ENCODE measurements at places on chromosomes 7 and 10.

DNA sequence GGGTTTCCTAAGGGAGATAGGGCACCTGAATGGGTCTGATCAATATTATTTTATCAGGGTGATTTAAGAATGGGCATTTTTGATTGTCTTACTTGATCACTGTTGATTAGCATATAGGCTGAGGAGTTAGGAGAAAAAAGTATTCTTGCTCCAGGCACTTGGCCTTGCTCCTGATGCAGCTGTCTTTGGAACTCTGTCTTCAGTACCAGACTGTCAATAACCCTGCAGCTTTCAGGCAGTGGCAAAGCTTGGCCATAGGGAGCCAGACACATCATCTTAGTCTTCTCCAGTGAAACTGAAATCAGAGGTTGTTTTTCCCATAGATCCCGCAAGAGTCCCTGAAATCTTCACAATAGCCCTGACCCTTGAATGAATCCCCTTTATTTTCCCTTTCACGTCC lies 47.2 kb downstream of the EXOC4 start:
- no peak for DNase-seq

GRCh38 chr7:155813546-155814315 lies 1.5 kb upstream of the SHH start:
- DNase-seq: no peak

DNA sequence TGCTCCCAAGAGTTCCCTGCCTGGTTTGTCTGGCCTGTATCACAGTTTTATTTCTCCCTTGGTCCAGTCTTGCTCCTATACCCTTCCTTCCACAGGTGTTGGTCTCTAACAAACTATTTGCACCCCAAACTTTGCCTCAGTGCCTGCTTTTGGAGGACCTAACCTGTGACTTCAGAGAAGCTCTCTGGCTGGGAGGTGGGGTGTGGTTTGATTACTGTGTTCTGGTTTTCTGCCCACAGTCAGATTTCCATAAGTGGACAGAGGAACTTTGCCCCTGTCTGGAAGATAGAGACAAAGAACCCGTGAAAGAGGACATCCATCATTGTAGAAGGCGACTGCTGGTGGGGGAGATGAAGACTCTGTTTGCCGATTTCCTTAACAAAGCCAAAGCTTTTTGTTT lies 55.8 kb upstream of the TRIL start:
- no peak for DNase-seq

- no peak for DNase-seq
These were observed 78.0 kb downstream of the ADAM22 start for GRCh38 chr7:88012086-88012485.

DNA sequence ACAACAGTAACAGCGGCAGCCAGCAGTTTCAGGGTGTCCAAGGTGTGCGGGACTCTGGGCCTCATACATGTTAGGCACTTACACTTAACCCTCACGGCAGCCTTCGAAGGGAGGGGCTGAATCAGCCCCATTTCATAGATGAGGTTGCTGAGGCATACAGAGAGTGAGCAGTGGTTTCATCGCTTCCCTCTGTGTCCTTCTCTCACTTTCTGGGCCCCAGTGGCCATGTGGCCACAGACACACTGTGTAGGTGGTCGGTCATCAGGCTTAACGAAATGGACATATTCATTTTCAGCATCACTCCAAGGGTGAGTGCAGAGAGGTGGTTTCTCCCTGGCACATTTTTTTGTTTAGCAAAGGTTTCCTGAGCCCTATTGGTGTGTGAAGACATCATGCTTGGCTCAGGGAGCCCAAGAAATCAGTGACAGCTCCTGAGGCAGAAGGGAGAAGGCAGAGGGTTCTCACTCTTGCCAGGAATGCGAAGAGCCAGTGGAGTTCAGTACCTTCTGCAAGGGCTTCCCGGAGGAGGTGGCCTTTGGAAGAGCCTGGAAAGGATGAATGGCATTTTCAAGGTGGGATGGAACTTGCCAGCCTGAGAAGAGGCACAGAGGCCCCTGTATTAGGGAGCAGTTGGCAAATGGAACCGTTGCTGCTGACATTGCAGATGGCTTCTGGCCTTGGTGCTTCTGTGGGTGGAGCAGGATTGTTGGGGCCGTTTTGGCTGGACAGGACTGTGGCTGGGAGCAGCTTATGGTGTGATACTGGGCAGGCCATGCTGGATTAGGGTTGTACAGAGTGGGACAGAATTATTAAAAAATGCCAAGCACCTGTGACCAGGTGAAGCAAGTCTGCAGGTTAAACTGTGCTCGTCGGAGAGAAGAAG lies 61.7 kb upstream of the PPIF start:
- DNase-seq: no peak

DNA sequence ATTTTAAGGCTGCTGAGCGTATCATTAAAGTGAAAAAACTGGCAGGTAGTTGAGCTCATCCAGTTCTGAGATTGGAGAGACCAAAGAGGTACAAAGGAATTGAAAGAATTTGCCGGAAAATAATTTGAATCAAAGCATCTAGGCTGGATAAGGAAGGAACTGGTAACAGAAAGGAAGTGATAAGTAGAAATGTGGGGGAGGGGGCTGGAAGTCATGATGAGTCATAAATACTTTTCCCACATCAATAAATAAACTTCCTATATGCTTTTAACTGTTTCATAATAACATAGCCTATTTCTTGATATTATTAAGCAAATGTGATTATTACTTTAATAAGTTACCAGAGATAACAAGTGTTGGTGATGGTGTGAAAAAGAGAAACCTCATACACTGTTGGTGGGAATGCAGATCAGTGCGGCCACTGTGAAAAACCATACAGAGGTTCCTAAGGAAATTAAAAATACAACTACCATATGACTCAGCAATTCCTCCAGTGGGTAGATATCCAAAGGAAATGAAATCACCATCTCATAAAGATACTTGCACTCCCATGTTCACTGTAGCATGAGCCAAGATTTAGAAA lies 27.0 kb downstream of the ZNF438 start:
- peak; percentile 88 for DNase-seq

DNA sequence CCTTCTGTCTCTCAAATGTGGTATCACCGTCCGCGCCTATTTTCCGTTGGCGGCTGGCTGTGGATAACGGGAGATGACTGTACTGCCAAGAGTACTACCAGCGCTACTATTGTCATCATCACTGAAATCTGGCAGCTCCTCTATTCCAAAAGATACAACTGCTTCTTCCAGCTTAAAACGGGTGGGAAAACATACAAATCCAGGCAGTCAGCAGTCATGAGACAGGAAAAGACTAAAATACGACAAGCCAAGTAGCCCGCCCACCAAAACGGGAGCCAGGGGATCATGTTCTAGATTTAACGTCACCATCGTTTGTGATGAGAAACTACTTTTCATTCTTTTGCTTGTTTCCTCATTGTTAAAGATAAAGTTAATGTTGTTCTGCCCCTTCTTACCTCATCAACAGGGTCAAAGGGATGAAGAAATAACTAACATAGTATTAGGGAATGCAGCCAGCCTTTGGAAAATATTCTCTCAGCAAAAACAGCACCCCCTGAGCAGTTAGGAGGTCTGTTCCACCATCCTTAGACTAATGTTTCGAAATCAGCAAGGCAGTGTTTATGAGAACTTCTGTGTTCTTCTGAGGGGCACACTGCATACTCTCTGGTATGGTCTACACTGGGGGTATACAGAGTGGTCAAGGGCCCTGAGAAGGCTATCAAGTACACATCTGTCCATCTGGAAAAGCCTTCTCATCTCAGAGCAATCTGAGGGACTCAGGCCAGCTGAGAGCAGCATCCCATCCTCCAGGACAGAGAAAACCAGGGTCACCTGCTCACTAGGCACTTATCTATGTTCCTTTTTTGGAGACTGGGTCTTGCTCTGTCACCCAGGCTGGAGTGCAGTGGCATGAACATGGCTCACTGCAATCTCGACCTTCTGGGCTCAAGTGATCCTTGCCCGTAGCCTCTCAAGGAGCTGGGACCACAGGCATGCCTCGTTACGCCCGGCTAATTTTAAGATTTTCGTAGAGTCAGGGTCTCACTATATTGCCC lies 47.5 kb downstream of the GNA12 start:
- DNase-seq: no peak

DNA sequence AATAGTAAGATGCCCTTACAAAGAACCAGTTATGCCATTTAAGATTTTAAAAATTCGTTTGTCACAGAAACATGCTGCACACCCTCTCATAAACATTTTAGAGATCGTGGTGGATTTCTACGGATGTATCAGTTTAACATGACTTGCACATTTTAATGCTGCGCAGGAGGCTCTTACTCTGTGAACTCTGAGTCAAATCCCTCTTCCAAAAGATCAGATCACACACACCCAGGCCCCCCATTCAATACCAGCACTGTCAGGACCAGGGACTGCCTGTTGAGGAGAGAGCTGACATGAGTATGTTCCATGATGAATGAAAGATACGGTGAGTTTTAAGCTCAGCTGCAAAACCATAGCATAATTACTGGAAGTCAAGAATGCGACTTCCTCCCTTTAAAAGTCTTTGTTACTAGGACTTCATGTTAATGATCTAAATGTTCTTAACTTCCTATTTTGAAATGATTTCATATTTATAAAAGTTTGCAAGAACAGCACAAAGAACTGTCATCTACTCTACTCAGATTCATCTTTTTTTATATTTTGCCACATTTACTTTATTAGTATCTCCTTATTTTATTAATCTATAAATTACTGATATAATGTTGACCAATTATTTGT lies 500.2 kb downstream of the GLRX3 start:
- DNase-seq: no peak

DNA sequence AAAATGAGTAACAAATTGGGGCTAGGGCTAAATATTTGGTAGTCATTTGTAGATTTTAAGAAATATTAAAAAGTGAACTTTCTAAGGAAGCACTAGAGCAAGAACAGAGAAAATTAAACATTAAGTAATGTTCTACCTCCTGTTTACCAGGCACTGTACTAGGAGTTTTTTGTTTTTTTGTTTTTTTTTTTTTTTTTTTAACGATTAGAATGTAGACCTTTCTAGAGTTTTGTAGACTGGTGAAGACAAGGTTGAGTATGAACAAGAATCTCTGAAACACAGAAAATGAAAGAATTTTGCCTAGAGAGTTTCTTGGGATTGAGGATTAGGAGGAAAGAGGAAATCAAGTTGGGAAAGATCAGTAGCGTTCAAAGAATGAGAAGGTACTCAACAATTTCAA lies 73.6 kb downstream of the SLC37A3 start:
- DNase-seq: no peak

- DNase-seq: no peak
These were observed 91.0 kb downstream of the PTPRE start for GRCh38 chr10:127997937-127998336.

DNA sequence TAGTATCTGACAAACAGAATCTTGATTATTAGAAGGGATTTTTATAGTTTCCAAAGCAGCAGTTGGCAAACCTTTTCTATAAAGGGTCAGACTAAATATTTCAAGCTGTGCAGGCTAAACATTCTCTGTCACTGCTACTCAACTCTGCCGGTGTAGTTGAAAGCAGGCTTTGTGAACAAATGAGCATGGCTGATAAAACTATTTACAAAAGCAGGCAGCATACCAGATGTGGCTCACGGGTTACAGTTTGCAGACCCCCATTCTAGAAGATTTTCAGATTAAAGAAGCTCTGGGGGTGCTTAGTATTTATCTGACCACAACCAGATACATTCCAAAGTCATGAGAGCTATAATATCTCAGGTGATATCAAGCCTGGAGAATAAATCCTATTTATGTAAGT lies 1017.5 kb downstream of the SORCS1 start:
- no peak for DNase-seq

- no peak for DNase-seq
These were observed 8.6 kb downstream of the MUC3A start for GRCh38 chr7:100957832-100958421.

DNA sequence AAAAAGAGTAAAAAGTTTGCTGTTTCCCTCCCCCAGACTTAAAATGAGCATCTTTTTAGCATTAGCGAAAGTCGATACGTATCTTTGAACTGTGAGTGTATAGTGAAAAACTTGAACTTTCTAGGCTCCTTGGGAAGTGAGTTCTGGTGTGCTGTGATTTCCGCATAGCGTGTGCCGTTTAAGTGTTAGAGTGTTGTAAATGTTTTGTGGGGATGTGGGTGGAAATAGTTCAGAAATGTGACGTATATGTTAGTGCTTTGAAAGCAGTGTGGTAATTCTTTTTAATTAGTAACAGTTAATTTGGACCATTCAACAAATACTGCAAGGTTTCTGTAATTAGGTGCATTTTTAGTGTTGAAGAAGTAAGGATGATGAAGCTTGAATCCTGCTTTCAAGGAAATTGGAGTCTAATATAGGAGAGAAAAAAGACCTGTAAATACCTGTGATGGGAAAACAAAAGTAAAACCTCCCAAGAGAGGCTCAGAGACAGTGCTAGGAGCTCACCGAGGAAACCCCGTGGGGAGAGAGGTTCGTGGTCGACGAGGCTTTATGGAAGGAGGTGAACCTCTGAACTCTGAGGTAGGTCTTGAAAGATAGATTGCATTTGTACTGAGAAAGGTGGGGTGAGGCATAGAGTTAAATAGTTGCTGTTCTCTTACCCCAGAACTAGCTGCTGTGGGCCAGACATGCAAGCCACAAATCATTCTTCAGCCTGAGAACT lies 40.8 kb downstream of the RBM33 start:
- no peak for DNase-seq

DNA sequence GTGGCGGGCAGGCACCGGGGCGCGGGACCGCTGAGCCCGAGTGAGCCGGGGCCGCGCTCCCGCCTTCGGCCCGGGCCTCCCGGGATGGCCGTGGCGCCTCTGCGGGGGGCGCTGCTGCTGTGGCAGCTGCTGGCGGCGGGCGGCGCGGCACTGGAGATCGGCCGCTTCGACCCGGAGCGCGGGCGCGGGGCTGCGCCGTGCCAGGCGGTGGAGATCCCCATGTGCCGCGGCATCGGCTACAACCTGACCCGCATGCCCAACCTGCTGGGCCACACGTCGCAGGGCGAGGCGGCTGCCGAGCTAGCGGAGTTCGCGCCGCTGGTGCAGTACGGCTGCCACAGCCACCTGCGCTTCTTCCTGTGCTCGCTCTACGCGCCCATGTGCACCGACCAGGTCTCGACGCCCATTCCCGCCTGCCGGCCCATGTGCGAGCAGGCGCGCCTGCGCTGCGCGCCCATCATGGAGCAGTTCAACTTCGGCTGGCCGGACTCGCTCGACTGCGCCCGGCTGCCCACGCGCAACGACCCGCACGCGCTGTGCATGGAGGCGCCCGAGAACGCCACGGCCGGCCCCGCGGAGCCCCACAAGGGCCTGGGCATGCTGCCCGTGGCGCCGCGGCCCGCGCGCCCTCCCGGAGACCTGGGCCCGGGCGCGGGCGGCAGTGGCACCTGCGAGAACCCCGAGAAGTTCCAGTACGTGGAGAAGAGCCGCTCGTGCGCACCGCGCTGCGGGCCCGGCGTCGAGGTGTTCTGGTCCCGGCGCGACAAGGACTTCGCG lies 534 bp downstream of the FZD9 start:
- no peak for DNase-seq

- DNase-seq: no peak
These were observed 683 bp upstream of the ANKRD22 start for GRCh38 chr10:88852327-88852726.

- DNase-seq: no peak
These were observed 2.2 kb upstream of the DNAJC1 start for GRCh38 chr10:22005763-22006162.

GRCh38 chr10:96667401-96667800 lies 52.9 kb downstream of the PIK3AP1 start:
- DNase-seq: peak; percentile 29

GRCh38 chr10:29199339-29199738 lies 89.5 kb upstream of the LYZL1 start:
- no peak for DNase-seq

- no peak for DNase-seq
These were observed 11.3 kb downstream of the RAB11FIP2 start for GRCh38 chr10:118035354-118036005.

- peak; percentile 47 for DNase-seq
These were observed 20.7 kb upstream of the ADRB1 start for GRCh38 chr10:114022766-114023597.
